ENCODE measurements at places on chromosomes 2 and 18. TPM values are rescaled to one million over a fixed set of nuclear protein-coding genes. Genes with fewer than 3 reads are reported as not detected.

AKAIN1 gene
- total RNA-seq, result not detected

DNA sequence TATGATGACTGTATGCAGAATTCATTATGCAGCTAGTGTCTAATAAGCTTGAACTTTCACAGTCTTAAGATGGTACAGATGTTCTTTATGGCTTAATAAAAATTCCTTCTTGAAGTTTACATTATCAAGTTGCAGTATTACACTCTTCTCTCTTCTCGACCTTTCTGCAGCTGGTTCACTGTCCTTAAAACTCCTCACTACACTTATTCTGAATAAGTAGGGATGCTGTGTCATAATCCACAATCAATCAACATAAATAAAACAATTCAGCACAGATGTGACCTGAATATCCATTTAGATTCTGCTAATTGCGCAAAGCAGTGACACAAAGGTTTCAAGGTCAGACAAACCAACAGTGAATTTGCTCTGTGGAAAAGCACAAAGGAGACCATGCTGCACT, 356.8 kb downstream of the SUCLG1 start:
- DNase-seq, result no peak

GRCh38 chr18:41939326-41939725, 15.7 kb upstream of the PIK3C3 start:
- no peak for DNase-seq

- no peak for DNase-seq
Measured at GRCh38 chr2:228348516-228349064, 167.1 kb upstream of the SPHKAP start.

DNA sequence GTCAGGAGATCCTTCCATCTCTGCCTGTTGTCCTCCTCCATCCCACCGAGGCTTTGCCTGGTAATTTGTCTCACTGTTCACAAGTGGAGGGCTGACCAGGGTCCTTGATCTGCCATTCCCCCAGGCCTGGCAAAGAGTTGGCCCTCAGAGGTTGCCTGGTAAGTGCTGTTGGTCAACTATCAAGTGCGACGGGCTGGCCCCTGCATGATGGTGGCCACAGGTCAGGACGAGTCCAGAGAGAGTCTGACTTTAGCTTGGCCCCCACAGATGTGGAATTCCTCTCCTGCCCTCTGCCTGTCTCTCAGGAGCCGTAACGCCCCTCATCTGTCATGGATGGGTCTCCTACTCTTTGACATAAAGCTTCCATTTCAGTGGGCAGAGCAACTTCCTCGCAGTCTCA, 97.3 kb upstream of the SMIM21 start:
- DNase-seq, result no peak
